ENCODE measurements at places on chromosomes 11 and 22.

DNA sequence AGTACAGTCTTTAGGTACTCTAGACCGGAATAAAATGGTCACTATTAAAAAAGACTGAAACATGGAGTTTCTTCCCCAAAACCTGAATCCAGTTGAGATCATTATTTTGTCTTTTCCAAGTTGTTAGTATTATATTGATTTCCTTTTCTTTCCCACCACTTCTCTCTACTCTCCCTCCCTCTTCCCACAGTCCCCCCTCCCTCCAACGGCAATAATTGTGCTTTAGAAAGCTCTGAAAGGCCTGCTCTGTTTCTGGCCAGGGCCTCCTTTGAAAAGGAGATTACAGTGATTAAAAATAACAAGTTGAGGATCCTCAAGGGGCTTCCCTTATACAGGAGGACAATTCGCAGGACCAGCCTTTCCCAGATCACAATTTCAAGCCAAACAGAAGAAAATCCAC is 3.5 kb downstream of the SPON1 start:
- DNase-seq, result no peak

DNA sequence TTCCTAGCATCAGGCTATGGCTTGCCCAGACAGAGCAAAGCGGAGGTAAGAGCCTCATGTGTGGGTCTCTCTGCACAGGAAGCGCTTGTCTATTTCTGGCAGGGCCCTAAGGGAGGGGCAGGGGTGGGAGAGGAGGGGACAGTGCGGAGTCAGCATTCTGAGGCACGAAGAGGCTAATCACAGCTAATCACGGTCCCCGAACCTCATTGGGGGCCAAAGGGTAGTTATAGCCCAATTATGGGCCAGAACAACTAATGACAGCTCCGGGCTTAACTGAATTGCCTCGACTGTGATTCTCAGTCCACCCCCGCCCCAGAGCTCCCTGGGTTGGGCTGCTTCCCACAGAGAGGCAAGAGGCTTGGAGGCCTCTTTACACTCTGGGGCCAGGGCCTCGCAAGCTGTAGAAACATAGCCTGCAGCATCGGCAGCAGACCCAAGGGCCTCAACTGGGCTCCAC is 72.7 kb upstream of the PRDM11 start:
- DNase-seq, result no peak

DNA sequence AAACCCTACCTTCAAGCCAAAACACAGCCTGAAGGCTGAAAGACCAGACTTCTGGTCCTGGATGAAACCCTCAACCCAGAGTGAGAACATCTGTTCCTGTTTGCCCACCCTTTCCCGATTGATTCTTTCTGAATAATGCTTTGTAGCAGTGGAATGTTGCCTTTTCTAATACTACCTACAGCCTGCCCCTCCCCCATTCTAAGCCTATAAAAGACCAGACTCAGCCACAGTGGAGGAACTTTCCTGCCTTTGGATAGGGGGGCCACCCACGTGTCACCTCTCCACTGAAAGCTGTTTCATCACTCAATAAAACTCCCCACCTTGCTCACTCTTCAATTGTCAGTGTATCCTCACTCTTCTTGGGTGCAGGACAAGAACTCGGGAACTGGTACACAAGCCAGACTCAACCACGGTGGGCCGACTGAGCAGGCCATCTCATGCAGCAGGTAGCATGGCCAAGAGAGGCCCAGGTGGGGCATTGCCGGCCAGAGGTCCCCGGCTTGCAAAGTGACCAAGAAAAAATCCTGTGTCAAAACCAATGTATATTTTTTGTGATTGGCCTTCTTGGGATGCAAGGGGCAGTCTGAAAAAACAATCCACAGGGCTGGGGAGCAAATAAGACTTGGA is 6.6 kb upstream of the APOL6 start:
- DNase-seq, result no peak

DNA sequence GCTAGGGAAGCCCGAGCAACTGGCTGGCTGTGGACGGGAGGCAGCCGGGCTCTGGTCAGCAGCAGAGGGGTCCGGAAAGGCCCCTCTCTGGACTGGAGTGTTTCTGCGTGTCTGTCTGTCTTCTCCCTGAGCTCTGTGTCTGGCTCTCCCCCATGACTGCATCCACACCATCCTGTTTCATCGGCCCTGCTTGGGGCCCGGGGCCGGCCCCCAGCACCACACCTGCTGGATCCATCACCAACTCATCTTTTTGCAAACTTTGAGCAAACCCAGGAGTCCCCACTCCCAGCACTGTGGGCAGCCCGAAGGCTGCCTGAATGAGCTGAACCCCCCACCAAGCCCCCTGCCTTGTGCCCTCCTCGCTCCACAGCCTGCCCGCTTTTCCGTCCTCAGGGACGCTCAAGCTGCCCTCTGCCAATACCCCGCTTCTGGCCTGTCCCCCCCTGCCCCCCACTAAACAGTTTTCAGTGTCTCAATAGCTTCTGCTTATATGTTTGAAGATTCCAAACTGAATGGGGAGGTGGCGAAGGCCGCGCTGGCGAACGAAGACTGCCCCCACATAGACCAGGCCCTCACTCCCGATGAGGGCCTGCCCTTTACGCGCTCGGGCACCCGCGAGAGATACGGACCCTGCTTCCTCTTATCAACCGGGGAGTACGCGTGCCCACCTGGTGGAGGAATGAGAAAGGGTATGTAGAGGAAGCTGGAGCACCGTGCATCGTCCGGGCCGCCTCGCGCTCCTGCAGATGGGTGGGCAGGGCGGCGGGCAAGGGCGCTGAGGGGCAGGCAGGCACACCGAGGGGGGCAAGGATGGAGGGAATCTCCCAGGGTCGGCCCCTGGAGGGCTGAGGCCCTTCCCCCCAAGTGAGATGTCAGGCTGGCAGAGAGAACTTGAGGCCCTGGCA is 44.6 kb downstream of the KCNC1 start:
- DNase-seq, result no peak

DNA sequence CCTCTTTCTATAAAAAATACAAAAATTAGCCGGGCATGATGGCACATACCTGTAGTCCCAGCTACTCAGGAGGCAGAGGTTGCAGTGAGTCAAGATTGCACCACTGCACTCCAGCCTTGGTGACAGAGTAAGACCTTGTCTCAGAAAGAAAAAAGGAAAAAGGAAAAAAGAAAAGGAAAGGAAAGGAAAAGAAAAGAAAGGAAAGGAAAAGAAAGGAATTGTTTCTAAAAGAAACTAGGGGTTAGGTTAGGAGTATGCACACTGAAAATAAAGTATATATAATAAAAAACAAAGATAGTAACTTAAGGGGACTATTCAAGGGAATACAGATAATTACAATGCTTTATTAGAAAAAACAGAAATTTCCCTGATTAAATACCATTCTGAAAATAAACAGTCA is 50.9 kb downstream of the TTC28 start:
- DNase-seq, result no peak

DNA sequence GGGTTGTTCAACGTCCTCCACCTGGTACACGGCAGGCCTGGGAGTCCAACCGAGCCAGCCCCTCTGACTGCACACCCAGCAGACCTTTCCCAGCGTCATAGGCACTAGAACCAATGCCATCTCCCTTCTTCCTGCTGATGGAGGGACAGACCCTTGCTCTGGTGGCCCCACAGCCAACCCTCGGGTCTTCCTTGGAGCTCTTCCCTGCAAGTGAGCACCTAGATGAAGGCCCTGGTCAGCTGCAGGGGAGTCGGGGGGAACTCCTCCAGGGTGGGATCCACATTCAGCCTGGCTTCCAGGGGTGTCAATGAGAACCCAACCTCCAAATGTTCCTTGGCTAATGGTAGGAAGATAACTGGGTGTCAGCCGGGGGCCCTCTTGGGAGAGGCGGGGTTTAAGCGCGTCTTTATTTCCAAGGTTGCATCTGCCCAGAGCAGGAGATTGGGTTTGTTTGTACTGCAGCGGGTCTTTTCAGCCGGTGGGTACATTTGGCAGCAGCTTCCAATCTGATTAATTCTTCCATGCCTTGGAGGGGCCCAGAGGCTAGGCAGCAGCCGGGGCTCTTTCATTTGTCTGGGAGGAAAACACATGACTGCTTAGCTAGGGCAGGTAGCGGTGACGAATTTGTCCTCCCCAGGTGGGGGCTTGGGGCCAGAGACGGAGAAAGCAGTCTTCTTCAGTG is 56.0 kb upstream of the SHISAL1 start:
- DNase-seq, result no peak

DNA sequence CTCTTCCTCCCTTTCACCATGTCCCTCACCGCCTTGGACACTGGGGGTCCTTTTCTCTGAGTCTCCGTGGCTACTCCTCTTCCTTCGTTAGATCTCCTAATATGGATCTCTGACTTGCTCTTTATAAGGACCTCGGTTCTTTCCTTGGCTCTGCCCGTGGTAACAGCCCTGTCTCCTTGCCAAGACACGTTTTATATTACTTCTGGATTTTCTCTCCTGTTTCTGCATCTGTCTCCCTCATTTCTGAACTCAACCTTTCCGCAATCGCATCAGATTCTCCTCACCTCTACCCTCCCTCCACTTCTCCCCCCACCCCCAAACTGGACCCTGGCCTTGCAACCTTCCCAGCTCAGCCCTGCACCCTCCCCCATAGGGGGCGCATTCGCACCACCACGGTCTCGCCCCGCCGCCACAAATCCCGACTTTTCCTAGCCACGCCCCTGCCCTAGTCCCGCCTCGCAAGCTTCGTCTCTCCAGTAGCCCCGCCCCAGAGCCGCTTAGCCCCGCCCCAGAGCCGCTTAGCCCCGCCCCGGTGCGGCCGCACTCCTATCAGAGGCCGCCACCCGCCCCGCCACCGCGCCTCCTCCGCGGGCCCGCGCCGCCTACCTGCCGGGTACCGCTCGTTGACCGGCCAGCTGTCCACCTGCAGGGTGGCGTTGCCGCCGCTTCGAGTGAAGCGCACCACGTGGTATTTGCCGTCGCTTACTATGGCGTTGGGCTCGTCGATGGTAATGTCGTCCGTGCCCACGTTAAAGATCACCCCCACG is 39.0 kb downstream of the SLC22A12 start:
- no peak for DNase-seq

GRCh38 chr11:64237484-64237951 is 3.1 kb downstream of the VEGFB start:
- no peak for DNase-seq

GRCh38 chr22:31950226-31950625 is 5.9 kb downstream of the YWHAH start:
- no peak for DNase-seq

- no peak for DNase-seq
Observed at GRCh38 chr11:126317756-126318573, 14.1 kb downstream of the DCPS start.

DNA sequence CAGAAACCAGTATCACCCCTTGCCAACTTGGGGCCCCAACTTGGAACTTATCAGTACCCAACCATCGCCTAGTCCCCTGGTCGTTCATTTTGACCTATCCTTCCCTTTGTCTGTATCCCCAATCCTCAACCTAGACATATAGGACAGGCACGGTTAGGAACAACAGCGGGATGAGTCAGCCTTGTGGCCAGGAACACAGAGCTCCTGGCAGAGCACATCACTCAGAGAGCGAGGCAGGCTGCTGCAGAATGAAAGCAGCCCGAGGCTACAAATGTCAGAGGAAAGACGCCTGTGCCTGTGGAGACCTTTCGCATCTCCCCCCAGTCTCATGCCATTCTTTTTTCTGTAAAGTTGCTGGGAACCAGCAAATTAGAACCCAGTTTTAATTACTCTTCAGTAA is 14.6 kb downstream of the DKK3 start:
- no peak for DNase-seq

DNA sequence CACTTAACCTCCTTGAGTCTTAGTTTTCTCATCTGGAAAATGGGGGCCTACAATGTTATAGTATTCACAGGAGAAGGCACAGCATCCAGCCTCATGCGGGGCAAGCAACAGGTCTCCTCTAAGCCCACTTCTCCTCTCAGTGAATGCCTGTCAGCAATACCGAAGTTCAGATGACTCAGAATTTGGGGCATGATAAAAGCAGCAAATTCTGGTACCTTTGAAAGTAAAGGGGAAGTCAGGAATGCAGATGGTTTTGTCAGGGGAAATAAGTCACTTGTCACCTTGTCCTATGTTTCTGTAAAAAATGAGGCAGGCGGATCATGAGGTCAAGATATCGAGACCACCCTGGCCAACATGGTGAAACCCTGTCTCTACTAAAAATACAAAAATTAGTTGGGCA is 350.2 kb downstream of the LARGE1 start:
- DNase-seq, result no peak

GRCh38 chr22:44697423-44698141 is 4.4 kb upstream of the PRR5 start:
- DNase-seq, result peak; percentile 69

- DNase-seq, result no peak
Observed at GRCh38 chr11:39345834-39346442, 2113.5 kb downstream of the LRRC4C start.

DNA sequence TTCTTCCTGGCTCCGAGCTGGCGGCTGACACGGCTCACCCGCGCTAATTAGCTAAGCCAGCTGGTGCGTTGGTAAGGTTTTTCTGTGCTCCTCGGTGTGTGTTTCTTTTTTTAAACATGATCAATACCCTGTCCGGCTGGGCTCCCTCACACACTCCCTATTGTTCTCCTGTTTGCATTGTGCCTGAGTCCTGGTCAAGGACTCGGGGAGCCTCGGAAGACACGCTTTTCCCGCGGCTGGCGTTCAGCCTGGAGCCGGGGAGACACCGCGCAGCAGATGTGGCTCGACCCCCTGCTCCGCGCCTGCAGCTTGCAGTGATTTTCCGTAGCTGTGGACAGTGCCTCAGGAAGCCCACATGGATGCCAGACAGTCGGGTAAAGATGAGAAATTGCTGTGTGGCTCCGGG is 454.9 kb upstream of the CADM1 start:
- no peak for DNase-seq

- no peak for DNase-seq
Observed at GRCh38 chr22:33831207-33831606, 89.1 kb downstream of the LARGE1 start.

GRCh38 chr22:22110548-22111266 is 128.1 kb upstream of the TOP3B start:
- peak; percentile 31 for DNase-seq

DNA sequence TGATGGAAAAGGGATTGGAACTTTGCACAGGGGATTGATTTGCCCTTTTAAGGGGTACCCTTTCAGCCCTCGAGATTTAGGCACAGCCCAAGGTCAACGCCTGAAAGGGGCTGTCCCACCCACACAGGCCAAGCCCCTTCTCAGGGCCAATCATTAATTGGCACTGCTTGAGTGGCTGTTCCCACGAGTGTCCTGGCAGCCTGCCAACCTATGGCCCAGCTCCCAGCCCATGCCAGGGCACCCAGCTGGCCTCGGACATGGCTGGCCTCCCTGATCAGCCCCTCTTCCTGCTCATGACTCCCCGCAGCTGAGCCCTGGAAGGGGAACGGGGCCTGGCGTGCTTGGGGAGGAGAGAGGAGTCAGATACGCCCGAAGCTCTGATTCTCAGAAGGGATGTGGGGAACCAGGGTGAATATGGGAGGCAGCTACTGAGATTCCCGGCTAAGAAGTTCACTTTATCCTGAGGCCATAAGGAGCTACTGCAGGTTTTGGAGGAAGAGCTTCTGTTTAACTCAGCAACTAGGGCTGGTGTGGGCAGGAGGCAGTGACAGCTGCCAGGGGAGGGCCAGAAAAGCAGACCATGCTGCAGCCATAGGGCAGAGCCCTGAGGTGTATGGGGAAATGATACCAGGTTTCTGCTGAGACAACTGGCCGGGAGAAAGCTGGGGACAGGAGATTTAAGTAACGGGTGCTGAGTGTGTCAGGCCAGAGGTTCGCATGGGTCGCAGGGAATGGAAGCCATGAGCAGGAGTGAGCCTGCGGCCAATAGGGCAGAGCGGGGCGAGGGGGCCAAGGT is 30.0 kb downstream of the WNT7B start:
- no peak for DNase-seq
